ENCODE measurements at places on chromosomes 7 and 10.

DNA sequence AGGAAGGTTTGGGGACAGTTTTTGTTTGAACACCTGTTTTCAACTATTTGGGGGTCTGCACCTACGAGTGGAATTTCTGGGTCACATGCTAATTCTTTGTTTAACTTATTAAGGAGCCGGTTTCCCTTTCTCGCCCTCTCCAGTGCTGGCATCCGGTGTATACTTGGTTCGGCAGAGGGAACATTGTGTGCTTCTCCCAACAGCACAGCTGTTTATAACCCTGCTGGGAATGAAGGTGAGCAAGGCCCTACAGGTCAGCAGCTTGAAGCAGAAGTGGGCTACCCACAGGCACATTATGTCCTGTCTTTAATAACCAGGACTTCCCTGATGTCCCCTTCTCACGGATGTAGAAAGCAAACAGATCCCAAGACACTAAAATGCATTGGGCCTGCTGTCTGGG, 87.5 kb upstream of the PDCD4 start:
- DNase-seq: no peak

DNA sequence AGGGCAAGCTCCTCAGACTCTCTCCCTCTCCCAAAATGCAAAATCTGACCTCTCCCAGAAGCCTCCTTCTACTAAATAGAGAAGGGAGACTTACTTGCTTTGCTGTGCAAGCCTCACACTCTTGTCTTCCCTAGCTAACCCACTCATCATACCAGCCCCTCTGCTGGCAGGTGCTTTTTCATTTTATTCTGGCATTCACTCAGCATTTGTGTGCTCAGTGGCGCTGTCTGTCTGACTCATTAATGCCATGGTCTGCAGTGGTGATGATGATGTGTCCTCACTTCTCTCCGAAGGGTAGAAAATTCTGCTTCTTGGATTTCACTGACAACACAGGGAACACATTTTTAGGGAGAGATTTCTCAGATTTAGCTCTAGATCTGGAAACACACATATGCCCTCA, 22.0 kb upstream of the BTRC start:
- DNase-seq: no peak

- no peak for DNase-seq
Observed at GRCh38 chr7:39357648-39358047, 208.6 kb upstream of the YAE1 start.

GRCh38 chr7:94633687-94634086, 22.2 kb downstream of the SGCE start:
- DNase-seq: no peak

GRCh38 chr10:23015021-23015707, 80.2 kb upstream of the MSRB2 start:
- DNase-seq: no peak
